ENCODE measurements at places on chromosomes 11 and 22. TPM values are rescaled to one million over a fixed set of nuclear protein-coding genes. Genes with fewer than 3 reads are reported as not detected.

DNA sequence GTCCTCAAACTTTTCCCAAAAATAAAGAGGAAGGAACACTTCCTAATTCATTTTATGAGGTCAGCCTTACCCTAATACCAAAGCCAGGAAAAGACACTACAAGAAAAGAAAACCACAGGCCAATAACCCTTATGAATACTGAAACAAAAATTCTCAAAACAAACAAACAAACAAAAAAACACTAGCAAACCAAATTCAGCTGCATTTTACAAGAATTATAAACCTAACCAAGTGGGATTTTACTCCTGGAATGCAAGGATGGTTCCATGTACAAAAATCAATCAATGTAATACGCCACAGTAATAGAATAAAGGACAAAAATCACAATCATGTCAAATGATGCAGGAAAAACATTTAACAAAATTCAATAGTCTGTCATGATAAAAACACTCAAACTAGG lies 13.3 kb downstream of the ARVCF start:
- no peak for DNase-seq

- DNase-seq: no peak
Observed at GRCh38 chr22:30254314-30254713, 7.8 kb upstream of the LIF start.

GRCh38 chr11:78419327-78419726 lies 1.7 kb upstream of the GAB2 start:
- peak; percentile 60 for DNase-seq

GRCh38 chr11:74470526-74470925 lies 3.2 kb upstream of the KCNE3 start:
- no peak for DNase-seq

DNA sequence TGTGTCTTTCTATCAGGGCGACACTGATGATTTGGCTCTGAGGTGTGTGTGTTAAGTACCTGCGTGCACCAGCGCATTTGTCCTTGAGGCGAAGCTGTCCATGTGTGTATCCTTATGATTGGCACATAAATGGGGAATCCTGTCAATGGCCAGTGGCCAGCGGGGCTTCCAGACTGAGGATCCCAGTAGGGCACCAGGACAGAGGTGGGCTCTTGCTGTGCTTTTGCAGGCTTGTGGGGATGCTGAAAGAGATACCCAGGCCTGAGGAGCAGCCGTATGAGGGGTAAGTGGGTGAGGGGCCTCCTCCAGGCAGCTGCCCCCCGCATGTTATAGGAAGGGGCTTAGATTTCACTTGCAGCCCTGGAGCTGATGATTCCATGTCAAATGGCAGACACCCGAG lies 156.8 kb downstream of the ST3GAL4 start:
- DNase-seq: no peak

TEX12 gene
- total RNA-seq: 0.94 TPM

CBLIF gene
- not detected for total RNA-seq

DEFB108B gene
- total RNA-seq: not detected
